ENCODE measurements at places on chromosomes 16 and 17. TPM values are rescaled to one million over a fixed set of nuclear protein-coding genes. Genes with fewer than 3 reads are reported as not detected.

DNA sequence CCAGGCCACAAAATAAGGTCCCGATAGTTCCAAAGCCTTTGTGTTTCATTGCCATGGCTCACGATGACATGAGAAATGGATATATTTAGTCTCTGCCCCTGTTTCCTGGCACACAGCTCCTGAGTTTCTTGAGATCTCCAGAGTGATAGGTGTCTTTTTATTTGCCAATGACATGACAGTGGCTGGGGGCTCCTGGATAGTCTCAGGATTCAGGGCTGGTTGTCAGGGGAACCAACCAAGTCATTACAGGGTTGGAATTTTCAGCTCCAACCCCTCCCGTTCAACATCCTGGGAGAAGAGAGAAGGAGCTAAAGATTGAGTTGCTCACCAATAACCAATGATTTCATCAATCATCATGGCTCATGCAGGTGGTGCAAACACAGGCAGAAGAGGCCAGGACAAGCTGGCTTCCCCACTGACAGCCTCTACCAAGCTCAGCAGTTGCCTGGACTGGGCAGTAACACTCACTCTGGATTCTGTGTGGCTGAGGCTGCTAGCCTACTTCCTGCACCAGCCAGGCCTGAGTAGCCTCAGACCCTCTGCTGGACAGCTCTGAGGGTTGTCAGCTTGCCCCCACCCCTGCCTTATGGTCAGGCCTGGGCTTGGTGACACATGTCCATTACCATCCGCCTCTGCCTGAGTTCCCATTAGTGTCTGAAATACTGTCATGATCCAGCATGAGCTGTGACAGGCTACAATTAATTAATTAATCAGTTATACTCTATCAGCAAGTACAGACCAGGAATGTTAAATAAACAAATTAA is 534.4 kb upstream of the CDH5 start:
- no peak for DNase-seq

Gene KRTAP4-3
- total RNA-seq, result not detected

Gene TSNAXIP1
- not detected for total RNA-seq

GRCh38 chr16:81650982-81651562 is 128.0 kb upstream of the PLCG2 start:
- DNase-seq, result no peak

- DNase-seq, result peak; percentile 54
Measured at GRCh38 chr17:81926451-81927151, 934 bp downstream of the MAFG start.

GRCh38 chr17:63834431-63835166 is 7.1 kb upstream of the FTSJ3 start:
- DNase-seq, result no peak

Gene TNFSF13
- total RNA-seq, result 4.6 TPM

- no peak for DNase-seq
Measured at GRCh38 chr17:72372185-72372584, 251.4 kb downstream of the SOX9 start.

DNA sequence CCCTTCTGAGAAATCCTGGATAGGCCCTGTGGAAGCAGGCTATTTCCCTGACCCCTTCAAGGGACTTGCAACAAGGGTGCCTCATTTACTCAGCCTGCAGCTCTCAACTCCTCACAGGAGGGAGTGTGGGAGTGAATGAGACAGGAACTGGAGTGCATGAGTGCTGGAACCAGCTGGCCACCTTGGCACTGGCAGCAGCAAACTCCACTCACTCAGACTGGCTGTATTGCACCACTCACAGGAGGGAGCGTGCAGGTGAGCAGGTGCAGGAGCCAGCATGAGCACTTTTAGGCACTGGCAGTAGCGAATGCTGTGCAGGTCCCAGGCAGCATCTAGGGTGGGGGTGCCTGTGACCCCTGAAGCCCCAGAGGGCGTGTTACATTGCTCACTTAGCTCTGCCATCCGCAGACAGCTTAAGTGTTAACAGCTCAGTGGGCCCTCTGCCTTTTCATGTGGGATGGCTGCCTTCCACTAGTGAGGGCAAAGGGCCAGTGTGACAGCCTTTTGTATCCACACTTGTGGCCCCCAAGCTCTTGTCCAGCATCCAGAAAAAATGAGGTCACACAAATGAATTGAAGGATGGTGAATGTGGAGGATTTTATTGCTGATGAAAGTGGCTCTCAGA is 11.0 kb upstream of the ZNHIT3 start:
- no peak for DNase-seq

DNA sequence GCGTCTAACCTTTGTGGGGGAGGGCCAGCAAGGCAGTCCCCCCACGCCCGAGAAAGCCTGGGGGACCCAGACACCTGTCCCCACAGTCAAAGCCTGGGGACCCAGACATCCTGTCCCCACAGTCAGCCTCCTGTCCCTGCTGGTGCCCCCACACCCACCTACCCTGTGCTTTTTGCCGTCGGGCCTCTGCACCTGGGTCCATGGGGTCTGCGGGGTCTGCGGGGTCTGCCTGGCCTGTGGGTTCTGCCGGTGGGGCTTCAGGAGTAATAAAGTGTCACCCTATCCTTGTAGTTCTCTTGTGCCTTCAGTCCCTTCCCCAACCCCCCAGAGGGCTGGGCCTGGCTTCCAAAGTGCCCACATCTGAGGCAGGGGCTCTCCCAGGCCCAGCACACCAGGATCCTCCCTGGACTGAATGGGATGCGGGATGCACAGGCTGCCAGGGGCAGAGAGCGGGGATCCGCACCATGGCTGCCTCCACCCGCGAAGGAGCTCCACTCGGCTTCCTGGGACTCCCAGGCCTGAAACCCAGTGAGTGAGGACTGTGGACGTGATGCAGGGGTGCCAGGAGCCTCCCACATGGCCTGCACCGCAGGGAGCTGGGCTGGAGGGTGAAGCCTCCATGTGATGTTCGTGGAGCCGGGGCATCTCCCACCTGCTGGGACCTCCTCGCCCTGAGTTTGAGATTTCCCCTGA is 16.3 kb upstream of the DPEP1 start:
- DNase-seq, result no peak

Gene CCDC78
- total RNA-seq, result 6.2 TPM

DNA sequence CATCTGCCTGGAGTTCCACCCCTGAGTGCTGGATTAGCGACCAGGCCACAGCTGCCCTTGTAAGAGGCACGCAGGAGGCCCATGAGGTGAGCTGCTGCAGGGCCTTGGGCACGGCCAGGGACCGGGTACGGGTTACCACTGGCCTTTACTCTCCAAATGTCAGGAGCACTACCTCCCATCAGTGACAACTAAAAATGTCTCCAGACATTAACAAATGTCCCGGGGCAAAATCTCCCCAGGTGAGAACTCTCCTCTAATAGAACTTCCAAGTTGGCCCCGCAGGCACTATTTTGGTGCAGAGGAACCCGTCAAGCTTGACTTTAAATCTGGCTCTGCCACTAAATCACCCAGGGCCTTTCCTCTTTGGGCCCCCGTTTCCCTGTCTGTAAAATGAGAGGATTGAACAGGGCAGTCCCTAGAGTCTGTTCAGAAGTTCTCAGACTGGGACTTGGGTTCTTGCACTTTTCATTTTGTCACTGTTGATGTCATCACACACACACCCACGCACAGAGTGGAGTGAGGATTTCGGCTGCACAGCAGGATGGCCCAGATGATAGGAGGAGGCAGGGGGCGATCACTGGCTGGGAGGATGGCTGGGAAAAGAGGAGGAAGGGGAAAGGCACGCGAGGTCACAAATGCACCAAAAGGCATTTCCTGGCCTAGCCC is 24.5 kb upstream of the MAPT start:
- DNase-seq, result no peak
